ENCODE measurements at places on chromosomes 7 and 10.

- DNase-seq: no peak
These were observed 991 bp downstream of the ZNF239 start for GRCh38 chr10:43573250-43574000.

DNA sequence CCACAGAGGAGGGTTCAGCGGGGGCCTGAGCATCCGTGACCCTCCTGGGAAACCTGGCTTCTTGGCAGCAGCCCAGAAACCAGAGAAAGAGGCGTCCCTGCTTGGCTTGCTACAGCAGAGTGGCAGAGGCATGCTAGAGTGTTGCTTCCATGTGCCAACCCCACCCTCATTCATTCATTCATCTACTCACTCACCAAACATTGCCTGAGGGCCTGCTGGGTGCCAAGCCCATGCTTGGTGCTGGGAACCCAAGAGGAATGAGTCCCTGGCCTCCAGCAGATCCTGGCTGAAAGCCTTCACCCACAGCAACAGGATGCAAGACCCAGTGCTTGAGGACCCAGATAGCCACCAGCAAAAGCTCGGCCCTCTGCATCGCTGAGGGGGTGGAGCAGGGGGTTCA is 129.0 kb downstream of the CDH23 start:
- no peak for DNase-seq

GRCh38 chr7:90660100-90660499 is 64.0 kb downstream of the CDK14 start:
- DNase-seq: no peak

DNA sequence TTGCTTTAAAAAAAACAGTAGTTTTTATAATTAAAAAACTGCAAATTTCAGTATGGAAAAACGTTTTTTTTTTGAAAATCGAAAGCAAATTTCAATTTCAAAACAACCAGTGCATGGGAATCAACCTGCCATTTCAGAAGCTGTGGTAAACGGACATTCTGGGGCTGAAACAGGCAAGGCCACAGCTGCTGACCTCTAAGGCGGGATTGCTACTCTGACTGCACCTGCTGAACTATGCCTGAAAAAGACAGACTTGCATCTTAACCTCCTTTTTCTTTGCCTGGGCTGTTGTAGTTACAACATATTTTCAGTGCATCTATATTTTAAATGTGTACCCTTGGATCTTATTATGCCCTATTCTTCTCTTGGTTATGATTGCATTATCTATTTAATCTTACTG is 303.0 kb upstream of the SP8 start:
- DNase-seq: no peak

- DNase-seq: no peak
These were observed 133.8 kb upstream of the MEOX2 start for GRCh38 chr7:15820319-15820718.

GRCh38 chr10:33722067-33722466 is 387.6 kb upstream of the NRP1 start:
- DNase-seq: no peak

DNA sequence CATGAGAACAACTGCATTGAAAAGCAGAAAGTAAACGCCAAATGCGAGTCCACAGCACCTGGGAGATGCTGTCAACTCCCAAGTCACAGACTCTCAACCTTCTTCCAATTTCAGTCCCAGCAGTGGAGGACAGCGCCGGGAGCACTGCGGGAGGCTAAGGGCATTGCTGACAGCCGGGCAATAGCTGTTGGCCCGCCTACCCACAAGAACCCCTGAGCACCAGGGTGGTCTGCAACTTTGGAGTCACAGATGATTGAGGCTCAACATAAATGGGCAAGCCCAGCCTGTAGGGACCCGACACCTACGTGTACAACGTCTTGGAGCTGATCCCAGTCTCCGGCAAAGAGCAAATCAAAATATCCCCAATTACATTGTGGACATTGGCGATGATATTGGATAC is 262.9 kb downstream of the TCERG1L start:
- DNase-seq: no peak

DNA sequence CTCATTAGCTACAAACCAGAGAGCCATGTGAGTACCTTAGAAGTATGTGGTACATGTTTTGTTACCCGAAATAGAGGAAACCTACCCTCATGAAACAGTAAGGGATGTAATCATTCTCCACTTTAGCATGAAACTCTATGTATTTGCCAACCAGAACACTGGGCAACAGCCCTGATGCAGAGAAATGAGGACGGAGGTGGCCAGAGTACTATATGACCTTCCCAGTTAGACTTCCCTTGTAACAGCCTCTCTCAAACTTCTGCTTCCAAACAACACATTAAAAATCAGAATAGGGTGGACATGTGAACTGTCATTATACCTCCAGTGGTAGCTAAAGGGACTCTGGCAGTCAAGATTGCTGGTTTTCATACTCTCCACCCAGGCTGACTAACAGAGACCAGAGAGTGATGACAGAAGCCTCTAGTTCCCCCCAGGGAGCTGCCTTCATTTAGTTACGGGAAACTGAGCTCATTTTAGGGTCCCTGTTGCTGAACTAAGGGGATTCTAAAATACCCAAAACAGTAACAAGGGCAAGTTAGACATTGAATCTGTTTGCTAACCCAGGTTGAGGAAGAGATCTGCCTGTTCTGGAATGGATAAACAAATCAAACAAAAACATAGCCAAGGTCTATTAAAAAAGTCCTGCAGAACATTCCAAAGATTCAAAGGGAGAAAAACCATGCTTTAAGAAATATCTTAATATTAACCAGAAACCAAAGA is 83.1 kb downstream of the VPS41 start:
- DNase-seq: no peak

GRCh38 chr7:76022026-76022780 is 25.6 kb downstream of the STYXL1 start:
- no peak for DNase-seq

- DNase-seq: no peak
These were observed 50.9 kb downstream of the INPP5A start for GRCh38 chr10:132588301-132589013.

Measured in left colon (tissue), 2 donors.